ENCODE measurements at places on chromosomes 5 and 9.

- peak; percentile 50 for DNase-seq
Measured at GRCh38 chr9:133355881-133356357, 368 bp downstream of the SURF1 start.

DNA sequence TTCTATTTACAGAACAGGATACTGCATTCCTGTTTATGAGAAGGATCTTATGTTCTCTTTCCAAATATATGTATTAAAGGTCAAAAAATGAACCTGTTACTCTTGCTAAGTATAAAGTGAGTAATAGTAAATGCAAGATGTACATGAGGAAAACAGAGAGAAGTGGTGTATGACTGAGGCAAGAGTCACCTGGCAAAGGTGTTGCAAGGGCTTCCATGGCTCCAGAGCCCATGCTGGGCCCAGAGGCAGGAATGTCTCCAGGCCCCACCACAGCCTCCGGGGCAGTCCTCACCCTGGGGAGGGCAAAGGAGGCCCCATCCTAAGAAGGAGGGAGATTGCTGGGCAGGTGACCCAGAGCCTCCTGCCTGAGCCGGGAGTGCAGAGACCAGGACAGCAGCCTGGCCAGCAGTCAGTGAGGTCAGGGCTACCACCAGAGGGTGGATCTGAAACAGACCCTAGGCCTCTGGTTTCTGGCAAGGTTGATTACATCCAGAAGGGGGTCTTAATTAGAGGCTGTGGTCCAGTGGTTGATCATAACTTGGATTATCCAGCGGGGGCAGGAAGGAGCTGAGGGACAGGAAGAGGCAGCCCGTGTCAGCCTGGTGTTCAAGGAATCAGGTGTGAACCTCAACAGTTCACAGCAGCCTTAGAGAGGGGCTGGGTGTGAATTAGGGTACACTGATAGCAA lies 57.3 kb upstream of the CPLX2 start:
- no peak for DNase-seq

DNA sequence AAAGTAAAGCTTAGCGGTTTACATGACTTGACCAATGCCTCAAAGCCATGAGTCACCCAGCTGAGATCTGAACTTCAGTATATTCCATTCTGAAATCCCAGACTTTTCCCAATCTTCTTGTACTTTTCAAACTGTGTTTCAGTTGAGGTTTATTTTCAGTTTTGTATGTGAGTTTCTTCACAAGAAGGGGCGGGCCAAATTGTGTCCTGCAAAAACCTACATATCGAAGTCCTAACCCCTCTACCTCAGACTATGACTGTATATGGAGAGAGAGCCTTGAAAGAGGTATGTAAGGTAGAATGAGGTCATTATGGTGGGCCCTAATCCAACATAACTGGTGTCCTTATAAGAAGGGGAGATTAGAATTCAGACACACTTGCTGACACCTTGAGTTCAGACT lies 666 bp upstream of the TLR4 start:
- DNase-seq, result no peak

DNA sequence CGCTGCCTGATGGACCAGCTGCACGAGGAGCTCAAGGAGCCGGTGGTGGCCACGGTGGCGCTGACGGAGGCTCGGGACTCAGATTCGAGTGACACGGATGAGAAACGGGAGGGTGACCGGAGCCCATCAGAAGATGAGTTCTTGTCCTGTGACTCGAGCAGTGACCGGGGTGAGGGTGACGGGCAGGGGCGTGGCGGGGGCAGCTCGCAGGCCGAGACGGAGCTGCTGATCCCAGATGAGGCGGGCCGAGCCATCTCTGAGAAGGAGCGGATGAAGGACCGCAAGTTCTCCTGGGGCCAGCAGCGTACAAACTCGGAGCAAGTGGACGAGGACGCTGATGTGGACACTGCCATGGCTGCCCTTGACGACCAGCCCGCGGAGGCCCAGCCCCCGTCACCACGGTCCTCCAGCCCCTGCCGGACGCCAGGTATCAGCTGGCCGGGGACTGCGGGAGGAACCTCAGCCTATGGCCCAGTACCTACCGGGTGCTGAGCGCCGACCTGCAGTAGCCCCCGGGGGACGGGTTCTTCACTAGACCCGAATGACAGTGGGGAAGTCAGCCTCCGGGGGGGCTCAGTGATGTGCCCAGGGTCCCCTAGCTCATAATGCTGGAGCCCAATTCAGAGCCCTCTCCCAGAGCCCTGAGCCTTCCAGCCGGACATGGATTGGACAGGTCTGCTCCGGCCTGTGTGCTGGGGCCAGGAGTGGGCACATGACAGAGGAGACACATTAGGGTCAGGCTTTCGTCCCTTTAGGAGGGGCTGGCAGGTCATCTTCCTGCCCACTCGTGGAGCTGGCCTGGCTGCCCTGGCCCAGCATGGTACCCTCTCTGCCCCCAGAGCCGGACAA lies 33.0 kb downstream of the USP20 start:
- no peak for DNase-seq

GRCh38 chr9:113151696-113152630 lies 1.2 kb downstream of the SLC31A2 start:
- DNase-seq, result peak; percentile 65

- DNase-seq, result no peak
Measured at GRCh38 chr9:87157366-87158031, 210.2 kb upstream of the GAS1 start.

GRCh38 chr9:117414906-117415331 lies at the start of gene ASTN2:
TSS of gene ASTN2 (minus strand) at chr9:117415057. CDS start at chr9:117414938, 119 bp downstream.
- no peak for DNase-seq

DNA sequence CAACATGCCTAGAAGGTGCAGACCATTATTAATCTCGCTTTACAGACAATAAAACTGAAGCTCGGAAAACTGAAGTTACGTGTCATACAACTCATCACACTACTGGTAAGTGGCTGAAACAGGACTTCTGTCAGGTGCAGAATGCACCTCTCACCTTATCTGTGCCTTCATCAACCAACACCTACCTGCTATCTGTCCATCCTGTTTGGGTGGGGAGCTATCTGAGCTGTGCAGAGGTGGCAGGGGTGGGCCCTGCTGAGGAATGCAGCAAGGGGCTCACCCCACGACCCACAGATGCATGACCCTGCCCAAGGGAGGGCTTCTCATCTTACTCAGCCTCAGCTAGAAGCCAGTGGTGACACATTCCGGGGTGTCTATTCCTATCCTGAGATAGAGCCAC lies 81.6 kb downstream of the SLIT3 start:
- DNase-seq, result no peak

- DNase-seq, result no peak
Measured at GRCh38 chr5:93257616-93258015, 323.4 kb downstream of the NR2F1-AS1 start.

GRCh38 chr5:173743641-173744343 lies 127.3 kb upstream of the BOD1 start:
- DNase-seq, result no peak

DNA sequence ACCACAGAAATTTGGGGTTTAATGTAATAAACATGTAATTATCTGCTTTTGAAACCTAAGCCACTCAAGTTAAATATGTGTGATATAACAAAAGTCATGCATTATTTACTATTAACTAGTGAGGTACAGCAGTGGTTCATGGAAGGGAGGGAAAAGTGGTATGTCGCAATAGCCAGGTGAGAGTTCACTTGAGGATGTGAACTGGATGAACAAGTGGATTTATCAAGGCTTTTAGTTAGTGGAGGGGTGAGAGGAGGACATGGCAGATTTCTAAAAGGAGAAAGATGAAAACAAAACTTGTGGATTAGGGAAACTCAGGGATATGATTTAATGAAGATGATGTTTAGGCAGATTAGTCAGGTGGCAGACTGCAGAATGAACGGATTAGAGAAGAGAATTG lies 141.3 kb upstream of the NFIB start:
- no peak for DNase-seq

DNA sequence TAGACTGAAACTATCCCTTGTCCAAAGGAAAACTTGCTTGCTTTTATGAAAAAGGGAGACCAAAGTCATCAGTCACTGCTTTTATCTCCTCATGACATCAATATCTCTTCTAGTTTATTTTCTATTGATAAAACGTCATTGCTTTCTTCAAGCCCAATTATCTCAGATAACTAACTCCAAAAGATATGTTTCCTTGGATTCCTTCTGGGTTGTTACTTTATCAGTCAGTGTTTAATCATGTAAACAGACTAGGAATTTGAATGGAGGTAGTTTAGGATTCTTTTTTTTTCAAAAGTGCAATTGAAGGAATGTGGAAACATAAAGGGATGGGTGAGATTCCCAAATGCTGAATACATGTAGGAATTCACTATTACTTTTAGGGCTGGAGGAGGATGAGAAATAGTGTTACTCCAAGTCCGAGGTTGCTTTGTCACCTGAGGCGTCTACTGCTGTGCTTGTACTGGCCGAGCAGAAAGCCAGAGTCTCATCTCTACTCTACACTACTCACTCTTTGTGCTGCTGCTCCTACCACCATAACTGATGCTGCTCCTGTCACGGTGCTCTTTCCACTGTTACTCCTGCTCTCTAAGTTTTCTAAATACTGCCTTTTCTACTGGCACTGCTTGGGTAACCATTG lies 1697.1 kb upstream of the NUDT12 start:
- DNase-seq, result no peak

DNA sequence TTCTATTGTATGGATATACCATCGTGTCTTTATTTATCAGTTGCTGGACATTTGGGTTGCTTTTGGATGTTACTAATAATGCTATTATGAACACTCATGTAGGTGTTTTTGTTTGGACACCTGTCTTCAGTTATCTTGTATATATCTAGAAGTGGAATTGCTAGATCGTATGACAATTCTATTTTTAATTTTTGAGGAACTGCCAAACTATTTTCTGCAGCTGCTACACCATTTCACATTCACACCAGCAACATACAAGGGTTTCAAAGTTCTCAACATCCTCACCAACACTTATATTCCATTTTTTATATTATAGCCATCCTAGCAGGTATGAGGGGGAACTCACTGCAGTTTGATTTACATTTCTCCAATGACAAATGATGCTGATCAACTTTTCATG lies 324.6 kb downstream of the CAAP1 start:
- no peak for DNase-seq

- DNase-seq, result peak; percentile 76
Measured at GRCh38 chr9:32426278-32426939, 42.0 kb downstream of the ACO1 start.

DNA sequence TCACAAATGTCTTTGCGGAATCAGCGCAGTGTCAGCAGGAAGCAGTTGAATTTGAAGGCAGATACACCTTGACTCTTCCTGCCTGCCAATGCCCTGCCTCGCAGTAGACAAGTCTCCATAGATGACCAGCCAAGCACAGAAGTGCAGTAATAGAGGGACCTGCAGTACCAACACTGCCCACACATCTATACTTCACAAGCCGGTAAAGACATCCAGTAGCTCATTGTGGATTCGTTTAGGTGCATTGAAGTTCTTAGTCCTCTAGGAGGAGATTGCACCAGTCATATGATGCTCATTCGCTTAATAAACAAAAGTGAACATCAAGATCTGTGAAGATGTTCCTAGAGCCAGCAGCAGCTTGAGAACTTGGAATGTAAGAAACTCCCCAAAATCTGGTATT lies 7.1 kb upstream of the IFNA2 start:
- DNase-seq, result peak; percentile 56

GRCh38 chr5:109844148-109844547 lies 154.4 kb downstream of the MAN2A1 start:
- DNase-seq, result peak; percentile 38

DNA sequence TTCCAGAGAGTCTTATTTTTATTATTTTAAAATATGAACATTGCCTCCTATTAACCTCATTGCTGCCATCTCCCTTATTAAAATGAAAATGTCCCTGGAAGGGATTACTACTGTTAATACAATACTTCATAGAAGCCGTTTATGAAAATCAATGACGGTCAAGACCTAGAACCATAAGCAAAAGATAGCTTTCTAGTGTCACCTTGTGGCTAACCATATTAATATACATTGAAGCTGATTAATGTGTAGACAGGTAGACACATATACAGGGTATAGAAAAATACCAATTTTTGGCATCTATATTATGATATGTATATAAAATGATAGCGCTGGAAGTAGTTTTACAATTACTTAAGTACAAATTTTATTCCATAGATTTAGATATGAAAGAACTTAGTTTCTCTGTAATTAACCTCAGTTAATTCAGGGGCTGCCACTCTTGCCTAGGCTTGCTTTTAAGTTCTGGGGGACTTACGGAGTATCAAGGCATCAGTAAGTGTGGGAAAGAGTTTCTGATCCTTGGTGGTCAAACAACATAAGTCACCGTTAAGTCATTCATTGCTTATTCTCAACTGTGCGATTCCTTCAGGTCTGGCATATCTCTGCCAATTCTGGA lies 2.5 kb upstream of the YTHDC2 start:
- peak; percentile 74 for DNase-seq

GRCh38 chr9:122095010-122095767 lies 2.1 kb upstream of the TTLL11 start:
- DNase-seq, result peak; percentile 86

- DNase-seq, result no peak
Measured at GRCh38 chr9:89850153-89850552, 245.3 kb downstream of the GADD45G start.

GRCh38 chr5:107248066-107248695 lies 422.6 kb downstream of the EFNA5 start:
- DNase-seq, result peak; percentile 70

DNA sequence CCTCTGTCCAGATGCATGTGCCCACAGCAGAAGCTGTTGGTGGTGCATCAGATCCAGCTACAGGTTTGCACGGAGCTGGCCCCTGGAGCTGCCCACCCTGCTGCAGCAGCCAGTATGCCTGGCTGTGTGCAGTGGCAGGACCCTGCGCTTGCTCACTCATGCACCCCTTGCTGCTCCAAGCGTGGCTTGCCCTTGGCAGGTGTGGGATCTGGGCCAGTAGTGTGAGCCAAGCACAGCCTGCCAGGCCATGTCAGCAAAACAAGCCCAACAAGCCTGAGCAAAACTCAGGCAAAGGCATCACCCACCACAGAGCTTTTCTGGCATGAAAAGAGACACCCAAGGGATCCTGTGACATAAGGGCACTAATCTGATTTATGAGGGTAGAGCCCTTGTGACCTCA lies 18.3 kb upstream of the ECPAS start:
- no peak for DNase-seq

DNA sequence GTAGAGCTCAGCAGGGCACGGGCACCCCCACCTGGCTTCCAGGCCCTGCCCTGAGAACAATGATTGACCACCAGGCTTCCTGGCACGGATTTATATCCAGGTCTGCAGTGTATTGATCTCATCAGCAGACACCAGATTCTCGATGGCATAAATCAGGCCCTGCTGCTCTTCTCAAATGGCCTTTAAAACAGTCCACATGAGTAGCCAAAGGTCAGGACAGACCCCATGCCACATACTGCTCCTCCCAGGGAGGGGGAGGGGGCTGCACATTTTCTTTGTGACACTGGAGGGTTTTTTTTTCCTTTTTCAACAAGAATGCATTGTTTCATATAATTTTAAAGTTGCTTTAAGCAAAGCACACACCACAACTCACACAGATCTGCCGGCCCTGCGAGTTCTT lies 85.4 kb downstream of the SEMA4D start:
- DNase-seq, result no peak

- DNase-seq, result no peak
Measured at GRCh38 chr9:14907360-14907685, 2.9 kb downstream of the FREM1 start.

DNA sequence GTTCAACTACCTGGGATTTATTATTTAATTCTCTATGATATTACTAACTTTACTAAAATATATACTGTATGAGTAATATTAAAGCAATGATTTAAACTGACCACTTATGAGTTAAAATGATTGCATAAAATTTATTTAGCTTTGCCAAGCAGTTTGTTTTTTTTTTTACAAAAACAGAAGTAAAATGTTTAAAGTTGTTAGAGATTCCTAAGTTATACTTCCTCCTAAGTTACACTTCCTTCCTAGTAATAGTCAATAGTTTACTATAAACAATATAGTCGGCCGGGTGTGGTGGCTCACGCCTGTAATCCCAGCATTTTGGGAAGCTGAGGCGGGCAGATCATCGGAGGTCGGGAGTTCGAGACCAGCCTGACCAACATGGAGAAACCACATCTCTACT lies 23.7 kb upstream of the LRRC19 start:
- DNase-seq, result no peak

All from hematopoietic multipotent progenitor cell treated with erythropoietin and hydrocortisone succinate and interleukin-3 and kit ligand, for 6 days (in vitro differentiated cells).